Activated naive CD4-positive, alpha-beta T cell treated with anti-CD3 and anti-CD28 coated beads, Interleukin-2, amount 10 ng/mL, durations not matched to agents 7 days and 5 days (primary cell): ENCODE measurements at places on chromosomes 6 and 20.

DNA sequence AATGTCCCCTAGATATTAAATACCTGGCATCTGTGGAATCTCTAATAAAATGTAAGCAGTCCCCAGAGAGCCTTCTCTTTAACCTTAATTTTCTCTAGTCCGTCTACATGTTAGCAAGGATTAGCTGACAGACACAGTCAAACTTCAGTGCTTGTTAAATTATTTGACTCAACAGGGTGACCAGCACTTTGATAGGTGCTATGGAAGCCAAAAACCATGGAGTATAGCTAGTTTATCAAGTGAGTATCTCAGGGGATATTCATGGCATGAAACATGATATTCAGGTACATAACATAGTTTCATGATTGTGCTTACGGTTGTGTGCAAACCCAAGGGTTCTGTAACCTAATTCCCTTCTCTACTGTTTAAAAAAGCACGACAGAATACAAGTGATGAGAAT, 3.9 kb downstream of the RHAG start:
- no peak for DNase-seq

DNA sequence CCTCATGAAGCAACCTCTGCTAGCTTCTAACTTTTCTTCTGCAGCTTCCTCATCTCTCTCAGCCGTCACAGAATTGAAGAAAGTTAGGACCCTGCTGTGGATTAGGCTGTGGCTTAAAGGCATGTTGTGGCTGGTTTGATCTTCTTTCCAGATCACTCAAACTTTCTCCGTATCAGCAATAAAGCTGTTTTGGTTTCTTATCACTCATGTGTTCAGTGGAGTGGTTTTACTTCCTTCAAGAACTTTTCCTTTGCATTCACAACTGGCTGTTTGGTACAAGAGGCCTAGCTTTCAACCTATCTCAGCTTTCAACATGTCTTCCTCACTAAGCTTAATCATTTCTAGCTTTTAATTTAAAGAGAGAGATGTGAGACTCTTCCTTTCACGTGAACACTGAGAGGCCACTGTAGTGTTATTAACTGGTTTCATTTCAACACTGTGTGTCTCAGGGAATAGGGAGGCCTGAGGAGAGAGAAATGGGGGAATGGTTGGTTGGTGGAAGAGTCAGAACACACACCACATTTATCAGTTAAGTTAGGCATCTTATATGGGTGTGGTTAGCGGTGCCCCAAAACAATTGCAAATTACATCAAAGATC, 17.2 kb downstream of the ZSCAN23 start:
- DNase-seq = peak; percentile 39

- DNase-seq = no peak
These were observed 15.7 kb downstream of the GSTA3 start for GRCh38 chr6:52893803-52894202.

- DNase-seq = peak; percentile 20
These were observed 608.4 kb downstream of the EPHA7 start for GRCh38 chr6:92810913-92811312.

GRCh38 chr6:81758221-81758620, 5.7 kb upstream of the TENT5A start:
- no peak for DNase-seq

GRCh38 chr6:22921828-22922227, 352.5 kb downstream of the HDGFL1 start:
- DNase-seq = no peak

DNA sequence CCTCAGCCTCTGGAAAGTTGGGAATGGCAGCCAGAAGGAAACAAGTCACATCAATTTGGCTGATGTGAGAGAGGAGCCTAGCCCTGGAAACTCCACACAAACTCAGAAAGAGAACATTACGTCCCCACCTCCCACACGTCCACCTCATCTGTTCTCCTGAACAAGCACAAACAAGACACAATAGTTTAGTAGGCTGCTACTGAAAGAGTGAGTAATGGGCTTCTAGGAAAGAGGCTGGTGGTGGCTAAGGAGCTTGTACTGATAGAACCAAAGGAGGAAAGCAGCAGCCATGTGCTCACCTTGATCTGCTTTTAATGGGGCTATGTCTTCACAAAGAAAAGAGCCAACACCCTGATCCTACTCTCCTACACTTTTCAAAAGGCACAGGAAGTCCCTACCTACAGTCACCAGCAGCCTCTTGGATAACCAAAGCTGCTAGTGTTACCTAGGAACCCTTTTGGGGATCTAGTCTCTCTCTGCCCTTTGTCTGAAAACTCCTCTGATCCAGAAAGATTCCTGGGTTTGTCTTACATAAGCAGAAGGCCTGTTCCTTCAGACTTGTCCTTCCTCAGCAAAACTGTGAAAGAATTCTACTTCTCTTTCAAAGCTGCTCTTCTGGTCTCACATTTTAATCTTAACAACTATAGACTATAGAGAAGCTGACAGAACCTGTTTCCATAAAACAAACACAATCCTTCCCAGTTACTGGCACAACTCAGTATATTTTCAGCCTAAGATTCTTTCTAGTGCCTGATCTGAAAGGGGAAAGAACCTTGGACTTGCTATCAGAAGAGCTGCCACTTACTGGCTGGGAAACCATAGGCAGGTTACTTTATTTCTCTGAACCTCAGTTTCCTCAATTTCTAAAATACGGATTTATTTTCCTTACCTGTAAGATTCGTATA, 3.1 kb downstream of the PLAGL2 start:
- no peak for DNase-seq

GRCh38 chr6:11852061-11852651, 73.6 kb upstream of the ADTRP start:
- no peak for DNase-seq

DNA sequence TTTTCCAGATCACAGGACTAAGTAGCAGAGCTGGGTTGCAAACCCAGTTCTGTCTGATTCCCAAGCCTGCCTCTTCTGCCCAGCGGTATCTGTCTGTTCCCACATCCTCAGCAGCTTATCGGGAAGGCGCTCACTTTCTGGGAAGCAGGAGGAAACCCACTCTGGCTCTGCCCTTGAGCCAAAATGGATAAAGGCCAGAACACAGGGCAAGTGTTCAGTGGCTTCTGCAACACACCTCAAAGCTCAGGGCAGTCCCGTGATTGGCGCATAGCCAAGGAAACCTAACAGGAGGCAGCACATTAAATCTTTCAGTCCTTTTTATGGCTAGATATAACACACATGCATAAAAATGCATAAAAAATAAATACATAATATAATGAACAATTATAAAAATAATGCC, 262.2 kb downstream of the NRN1 start:
- DNase-seq = no peak

DNA sequence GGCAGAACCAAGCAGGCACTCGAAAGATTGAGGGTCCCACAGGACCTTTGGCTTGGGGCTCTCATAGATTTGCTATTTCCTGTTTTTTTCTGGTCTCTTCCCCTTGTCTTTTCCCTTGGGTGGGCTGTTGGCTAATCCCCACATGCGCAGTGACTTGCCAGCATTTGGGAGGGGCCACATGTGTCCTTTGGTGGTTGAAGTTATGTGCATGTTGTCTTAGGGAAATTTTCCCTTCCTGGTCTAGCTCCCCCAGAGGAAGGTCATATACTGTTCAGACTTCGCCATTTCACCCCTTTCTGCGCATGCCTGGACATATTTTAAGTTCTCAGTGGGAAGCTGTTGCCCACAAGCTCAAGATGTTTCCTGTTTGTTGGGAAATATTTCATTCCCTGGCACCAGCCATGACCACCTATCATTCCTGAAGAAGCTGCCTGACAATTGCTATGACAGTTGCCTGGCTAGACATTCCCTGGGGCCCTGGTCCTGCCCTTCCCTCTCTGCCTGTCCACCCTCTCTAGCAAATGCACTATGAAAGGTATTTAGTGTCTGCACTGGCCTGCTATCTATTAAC, 156.2 kb upstream of the THBS2 start:
- DNase-seq = no peak

DNA sequence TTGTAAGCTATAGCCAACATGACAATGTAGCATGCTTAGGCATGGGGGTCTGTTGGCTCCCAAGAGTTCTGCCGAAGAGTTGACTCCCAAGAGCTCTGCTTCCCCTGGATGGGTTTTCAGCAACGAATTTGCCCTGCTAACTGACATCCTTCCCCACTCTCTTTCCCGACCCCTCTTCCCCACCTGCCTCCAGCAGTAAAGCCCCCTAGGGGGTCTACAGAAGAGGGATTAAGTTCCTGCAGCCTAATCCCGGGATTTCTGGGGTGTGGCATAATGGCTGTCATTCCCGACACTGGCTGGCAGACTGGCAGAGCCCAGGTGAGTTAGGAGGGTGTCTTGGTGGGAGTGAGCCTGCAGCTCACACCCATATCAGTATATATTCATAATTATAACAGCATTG, 121.0 kb upstream of the ZNF184 start:
- DNase-seq = no peak

GRCh38 chr6:56995347-56995902, 40.5 kb downstream of the BEND6 start:
- DNase-seq = no peak

GRCh38 chr6:45801471-45802289, 214.0 kb downstream of the CLIC5 start:
- DNase-seq = peak; percentile 34

DNA sequence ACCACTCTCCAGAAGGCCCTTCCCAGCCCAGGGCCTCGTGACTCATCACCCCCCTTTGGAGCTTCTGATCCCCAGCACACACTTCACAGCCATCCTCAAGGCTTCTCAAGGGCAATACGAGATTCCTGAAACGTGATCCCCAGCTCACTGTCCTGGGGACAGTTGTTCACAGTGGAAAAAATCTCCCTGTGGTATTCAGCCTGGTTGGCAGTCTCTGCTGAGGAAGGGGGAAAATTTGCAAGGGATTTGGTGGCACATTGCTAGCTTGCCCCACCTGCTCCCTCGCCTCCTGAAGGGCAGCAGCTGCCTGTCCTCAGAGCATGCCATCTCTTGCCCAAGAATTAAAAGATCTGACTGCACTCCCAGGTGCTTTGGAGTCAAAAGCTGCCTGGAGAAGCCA, 20.7 kb upstream of the PKHD1 start:
- no peak for DNase-seq

DNA sequence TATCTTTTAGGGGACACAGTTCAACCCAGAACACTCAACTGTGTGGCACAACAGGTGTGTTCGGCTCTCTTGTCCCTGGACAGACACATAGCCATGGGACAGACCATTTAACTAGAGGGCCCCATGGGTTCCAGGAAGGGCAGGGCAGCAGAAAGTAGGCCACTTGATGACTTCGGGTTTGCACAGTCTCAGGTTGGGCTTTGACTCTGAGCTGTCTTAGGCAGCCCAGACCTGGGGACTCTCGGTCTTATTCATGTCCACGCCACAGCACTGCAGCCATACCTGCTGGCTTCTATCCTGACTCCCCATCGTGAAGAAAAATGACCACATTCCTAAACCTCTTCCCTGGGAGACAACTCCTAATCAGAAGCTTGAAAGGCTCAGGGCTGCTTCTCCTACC, 146.1 kb upstream of the AKAP12 start:
- DNase-seq = no peak

DNA sequence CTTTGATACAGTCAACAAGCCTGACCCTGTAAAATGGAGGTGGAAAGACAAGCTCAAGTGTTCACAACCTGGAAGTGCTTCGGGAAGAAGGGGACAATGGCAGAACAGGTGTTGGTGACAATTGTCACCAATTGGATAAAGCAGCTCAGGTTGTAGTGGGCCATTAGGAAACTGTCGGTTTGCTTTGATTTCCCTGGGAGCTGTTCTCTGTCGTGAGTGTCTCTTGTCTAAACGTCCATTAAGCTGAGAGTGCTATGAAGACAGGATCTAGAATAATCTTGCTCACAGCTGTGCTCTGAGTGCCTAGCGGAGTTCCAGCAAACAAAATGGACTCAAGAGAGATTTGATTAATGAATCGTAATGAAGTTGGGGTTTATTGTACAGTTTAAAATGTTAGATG, 15.0 kb downstream of the CCR6 start:
- no peak for DNase-seq

- DNase-seq = no peak
These were observed 10.8 kb downstream of the FAM50B start for GRCh38 chr6:3859878-3860552.

GRCh38 chr20:22460231-22460630, 124.1 kb downstream of the FOXA2 start:
- no peak for DNase-seq

DNA sequence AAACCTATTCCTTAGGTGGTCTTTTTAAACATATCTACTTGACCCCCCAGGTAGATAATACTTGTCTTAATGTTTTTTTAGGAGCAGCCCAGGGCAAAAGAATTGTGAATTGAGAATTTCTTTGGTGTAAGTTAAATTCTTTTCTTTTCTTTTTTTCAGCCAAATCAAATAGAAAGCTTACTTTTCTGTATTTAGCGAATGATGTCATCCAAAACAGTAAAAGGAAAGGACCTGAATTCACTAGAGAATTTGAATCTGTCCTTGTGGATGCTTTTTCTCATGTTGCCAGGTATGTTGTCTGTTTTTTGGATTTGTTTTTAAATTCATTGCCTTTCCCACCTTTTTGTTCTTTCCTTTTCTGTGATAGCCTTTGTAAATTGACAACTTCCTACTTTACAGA, 6.7 kb downstream of the RPRD1B start:
- DNase-seq = no peak

- peak; percentile 44 for DNase-seq
These were observed 2.7 kb downstream of the KCNS1 start for GRCh38 chr20:45098103-45098773.

DNA sequence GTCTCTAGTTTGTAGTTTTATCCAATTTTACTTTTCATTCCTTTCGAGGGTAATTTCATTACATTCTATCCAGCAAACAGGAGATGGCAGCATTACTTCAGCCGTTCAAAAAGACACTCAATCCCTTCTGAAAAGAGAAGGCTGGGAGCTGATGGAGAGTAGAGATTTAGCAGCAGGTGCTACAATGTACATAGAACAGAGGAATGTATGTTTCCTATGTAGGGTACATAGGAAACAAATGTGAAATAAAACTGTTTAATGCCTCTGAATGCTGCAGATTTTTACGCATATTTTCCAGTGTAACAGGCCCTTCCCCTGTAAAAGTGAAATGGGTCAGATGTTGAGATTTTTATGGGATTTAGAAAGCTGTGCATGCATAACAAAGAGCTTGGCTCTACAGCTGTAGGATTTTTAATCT, 16.0 kb downstream of the RPS12 start:
- no peak for DNase-seq

- no peak for DNase-seq
These were observed 165.2 kb upstream of the DEFB112 start for GRCh38 chr6:50214937-50215336.

DNA sequence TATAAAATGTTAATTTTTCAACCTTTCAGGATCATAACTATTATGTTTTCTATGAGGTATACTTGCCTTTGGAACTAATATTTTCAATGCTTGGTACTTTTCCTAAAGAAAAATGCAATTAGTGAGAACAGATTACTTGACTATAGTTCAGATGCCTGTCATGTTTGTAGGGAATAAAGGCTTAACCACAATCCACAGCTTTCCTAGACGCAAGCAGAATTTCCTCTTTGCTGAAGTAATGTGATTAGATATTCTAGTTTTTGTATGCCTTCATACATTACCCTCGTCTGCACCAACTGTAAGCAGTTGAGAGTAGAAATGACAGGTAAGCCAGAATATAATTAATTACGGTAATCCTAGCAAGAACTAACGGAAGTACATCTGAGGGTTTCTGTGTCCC, 581.4 kb upstream of the MMS22L start:
- DNase-seq = no peak
